Upper lobe of right lung (tissue), 1 donor: ENCODE measurements at places on chromosomes 3 and 15.
A peak's percentile ranks its signal among the peaks of the same experiment; 100 is the strongest.

GRCh38 chr3:122079524-122080206 lies 24.5 kb downstream of the CD86 start:
- no peak for DNase-seq

GRCh38 chr3:61903931-61904657 lies 342.7 kb downstream of the PTPRG start:
- no peak for DNase-seq

DNA sequence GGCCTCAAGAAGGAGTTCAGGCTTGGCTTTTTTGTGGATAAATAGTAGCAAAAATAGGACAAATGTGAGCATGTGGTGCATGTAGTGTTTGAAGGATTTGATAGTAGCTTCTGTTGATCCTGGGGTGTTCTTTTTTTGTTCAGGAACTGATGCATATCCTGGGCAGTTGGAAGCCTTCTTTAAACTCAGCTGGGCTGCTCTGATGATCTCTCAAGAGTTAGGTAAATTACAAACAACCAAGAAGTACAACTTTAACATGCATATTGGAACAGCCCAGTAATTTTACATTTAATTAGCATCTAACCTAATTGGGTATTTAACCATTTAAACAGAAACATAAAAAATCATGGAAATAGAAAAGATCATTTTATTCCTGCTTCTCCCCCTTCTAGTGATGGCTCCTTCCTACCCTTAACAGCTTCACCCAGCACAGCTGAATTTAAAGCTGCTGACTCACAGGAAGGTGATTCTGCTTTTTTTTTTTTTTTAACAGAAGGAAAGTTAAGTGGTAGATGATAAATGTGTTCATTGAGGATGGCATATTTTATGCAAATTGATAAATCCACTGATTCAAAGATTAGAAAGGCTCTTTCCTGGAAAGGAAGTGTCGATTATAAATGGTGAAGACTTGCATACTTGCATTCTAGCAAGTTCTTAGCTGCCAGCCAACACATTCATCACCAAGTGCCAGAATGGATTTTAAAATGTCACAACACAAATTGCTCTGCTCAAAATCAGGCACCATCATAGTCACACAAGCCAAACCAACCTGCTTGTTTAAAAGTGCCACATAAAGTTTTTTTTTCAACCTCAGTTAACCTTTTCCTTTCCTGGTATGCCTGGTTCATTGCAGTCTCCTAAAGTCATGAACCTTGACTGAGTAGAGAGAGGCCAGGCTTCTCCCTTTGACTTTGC lies 20.0 kb downstream of the SLC35G2 start:
- DNase-seq, result no peak

DNA sequence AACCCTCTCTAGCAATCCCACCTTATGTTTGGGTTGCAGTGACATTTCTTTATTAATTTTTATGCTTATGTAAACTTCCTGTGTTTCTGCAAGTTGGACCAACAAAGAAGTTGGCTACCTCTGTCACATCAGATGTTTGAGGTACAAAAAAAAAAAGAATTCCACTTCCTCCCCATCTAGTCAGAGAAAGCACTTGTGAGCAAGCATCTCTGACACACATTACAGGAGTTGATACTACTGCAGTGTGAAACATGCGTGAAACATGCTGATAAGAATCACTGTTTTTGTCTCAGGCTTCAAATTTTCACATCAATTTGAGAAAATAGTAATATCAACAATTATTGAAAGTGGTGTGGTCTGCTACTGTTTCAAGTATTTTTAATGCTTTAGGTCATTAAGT lies 1.3 kb downstream of the SCAANT1 start:
- no peak for DNase-seq

- no peak for DNase-seq
These were observed 51.6 kb upstream of the ALCAM start for GRCh38 chr3:105315144-105315543.

GRCh38 chr3:195613468-195614069 lies 29.8 kb upstream of the APOD start:
- DNase-seq, result no peak

DNA sequence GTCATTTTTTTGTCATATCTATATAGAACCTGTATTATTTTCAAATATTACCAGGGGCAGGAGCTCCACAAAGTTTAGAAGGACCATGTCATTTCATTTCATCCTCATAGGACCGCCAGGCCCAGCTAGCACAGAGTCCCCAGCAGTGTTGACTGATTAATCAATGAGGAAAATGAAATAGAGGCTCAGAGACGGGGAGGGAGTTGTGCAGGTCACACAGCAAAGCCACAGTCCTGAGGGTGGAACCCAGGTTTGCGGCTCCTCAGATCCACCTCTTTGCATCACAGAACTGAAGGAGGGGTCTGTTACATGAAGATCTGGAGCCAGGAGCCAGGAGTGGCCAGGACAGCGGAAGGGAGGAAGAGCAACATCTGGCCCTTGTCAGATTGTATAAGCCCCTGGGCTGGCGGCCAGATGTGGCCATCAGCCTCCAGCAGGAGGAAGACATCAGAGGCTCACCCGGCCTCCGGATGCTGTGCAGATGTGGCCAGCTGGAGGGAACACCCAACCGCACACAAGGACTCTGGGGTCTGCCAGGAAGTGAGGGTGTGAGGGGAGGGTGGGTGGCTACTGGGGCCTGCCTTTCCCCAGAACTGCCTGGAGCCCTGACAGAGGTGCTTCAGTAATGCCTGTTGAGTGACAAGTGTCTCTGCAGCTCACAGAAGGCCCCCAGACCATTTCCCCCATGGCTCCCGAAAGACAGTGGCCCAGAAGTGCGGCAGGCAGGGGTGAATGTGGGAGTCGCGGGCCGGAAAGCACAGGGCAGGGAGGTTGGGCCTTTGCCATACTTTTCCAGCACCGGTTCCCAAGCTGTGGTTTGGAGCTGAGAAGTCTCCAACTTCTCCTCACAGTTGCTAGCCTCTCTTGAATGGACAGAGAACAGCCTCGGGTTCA lies 21.3 kb downstream of the EFCC1 start:
- peak; percentile 80 for DNase-seq

GRCh38 chr15:76398317-76399104 lies 61.9 kb downstream of the ISL2 start:
- DNase-seq, result no peak

GRCh38 chr3:50155491-50155878 lies 361 bp downstream of the SEMA3F start:
- DNase-seq, result no peak

GRCh38 chr3:98727638-98728037 lies 35.5 kb upstream of the ST3GAL6 start:
- no peak for DNase-seq

DNA sequence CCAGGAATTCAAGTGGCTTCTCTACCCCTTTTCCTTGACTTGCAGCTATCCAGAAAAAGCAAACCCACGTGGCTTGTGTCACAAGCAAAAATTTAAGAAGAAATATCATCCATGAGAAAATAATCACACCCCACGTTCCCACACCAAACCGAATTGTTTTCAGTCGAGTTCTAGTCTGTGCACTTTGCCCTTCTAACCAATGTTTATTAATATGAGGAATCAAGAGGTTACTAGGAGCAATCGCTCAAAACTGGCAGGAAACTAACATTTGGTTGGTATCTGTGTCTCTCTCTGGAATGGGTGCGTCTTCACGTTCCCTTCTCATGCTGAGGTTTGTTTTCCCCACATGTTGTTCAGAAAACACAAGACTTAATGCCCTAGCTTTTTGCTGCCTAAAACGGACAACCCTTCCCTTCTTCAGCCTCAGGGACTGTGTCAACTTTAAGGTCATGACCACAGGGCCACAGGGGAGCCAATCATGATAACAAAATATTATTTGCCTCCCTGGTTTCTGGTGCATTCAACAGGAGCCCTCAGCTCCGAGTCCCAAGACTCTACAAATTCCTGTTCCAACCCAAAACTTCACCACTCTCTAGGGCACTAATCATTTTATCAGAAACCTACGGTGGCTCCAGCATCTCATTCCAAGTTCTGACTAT lies 41.4 kb upstream of the LMCD1 start:
- no peak for DNase-seq

DNA sequence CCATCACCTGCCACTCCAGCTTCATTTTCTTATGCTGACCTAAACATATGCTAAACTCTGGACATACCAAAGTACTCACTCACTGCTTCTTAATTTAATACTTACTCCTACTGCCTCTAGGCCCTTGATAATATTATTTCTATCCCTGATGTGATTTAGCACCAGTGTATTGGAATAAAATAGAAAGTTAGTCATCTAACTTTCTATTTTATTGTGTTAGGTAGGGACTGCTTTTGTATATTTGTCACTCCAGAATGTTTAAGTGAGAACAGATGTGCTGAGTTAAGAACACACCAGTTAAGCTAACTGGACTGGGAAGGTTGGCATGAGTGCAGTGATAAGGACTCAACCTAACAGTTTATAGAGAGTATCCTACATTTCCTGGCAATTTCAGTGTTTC lies 6.5 kb upstream of the CLDN16 start:
- no peak for DNase-seq

DNA sequence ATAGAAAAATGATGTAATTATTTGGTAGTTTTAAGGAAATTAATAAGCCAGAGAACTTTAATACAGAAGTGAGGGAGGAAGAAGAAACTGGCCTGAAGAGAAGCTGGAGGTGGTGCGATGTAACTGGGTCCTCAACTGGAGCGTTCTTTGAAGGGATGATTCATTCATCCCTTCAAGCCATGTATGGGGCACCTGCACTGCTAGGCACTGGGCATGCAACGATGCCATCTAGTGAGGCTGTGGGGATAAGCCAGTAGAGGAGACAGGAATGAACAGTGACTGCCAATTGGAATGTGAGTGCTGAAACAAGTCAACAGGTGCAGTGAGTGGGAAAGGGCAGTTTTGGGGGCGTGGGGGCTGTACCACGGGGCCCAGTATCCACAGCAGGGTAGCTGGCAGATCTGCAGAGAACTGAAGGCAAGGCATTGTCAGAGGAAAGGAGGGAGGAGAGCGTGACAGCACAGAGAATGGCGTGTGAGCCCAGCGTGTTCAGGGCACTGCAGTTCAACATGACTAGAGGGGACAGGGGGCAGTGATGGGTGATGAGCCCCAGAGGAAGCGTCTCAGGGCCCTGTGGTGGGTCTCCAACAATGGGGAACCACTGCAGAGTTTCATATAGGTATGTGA lies 3.8 kb upstream of the KIF23 start:
- DNase-seq, result no peak

GRCh38 chr3:112550859-112551258 lies 10.9 kb downstream of the ATG3 start:
- DNase-seq, result no peak

DNA sequence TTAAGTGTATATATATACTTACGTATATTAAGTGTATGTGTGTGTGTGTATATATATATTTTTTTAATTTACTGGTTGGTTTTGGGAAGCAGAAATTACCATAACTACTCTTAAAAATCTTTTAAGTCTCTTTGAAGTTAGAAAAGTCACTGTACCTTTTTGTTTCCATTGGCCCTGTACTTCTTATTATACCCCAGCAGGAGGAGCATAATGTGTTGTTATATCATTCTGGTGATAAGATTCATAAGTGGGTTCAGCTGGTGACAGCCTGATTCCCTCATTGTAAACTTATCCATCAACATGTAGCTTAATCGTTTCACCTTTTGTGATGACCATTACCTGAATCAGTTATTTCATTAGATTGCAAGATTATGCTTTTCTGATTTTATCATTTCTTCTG lies 30.8 kb downstream of the MLH1 start:
- no peak for DNase-seq

DNA sequence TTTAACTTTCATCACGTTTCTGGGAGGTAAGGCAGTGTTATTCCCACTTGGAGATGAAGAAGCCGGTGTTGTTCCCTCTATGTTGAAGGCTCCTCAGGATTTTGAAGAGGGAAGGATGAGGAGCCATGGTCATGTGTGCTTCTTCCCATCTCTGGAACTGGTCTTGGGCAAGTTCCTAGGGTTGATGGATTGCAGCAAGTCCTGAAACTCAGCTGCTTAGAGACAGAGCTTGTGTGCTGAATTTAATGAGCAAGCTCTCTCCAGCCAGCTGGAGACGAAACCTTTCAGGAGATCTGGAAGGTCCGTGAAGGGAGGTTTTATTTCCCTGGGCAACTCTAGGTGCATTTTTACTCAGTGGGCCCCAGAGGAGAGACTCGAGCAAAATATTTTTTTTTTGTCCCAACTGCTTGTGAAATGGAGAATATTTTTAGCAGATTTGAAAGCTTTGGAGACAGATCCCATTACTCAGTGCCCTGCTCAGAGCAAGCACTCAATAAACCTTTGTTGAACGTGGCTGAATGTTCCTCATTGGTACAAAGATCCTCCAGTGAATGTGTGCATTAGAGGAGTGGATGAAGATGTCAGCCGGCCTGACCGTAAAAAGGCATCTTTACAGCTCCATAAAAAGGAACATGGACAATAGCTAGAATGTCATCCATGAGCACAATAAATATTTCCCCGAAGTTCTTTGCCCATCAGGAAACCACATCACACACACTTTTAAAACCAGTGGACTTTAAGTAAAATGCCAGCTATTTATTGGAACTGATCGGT lies 55.6 kb upstream of the RGMA start:
- DNase-seq, result no peak

- DNase-seq, result no peak
These were observed 181.7 kb downstream of the TCF12 start for GRCh38 chr15:57100136-57100539.

- DNase-seq, result no peak
These were observed 124.8 kb downstream of the LIPC start for GRCh38 chr15:58556541-58556940.

- peak; percentile 82 for DNase-seq
These were observed 169.9 kb downstream of the XXYLT1 start for GRCh38 chr3:195101001-195101583.

- no peak for DNase-seq
These were observed 382.4 kb downstream of the IL5RA start for GRCh38 chr3:2727610-2728318.

GRCh38 chr15:89003865-89004725 lies 84.2 kb upstream of the ABHD2 start:
- DNase-seq, result no peak

GRCh38 chr3:30286811-30287210 lies 319.6 kb upstream of the TGFBR2 start:
- no peak for DNase-seq

- no peak for DNase-seq
These were observed 19.7 kb downstream of the RAB11A start for GRCh38 chr15:65888981-65889380.

GRCh38 chr15:71914092-71914491 lies 103.7 kb downstream of the NR2E3 start:
- DNase-seq, result no peak

DNA sequence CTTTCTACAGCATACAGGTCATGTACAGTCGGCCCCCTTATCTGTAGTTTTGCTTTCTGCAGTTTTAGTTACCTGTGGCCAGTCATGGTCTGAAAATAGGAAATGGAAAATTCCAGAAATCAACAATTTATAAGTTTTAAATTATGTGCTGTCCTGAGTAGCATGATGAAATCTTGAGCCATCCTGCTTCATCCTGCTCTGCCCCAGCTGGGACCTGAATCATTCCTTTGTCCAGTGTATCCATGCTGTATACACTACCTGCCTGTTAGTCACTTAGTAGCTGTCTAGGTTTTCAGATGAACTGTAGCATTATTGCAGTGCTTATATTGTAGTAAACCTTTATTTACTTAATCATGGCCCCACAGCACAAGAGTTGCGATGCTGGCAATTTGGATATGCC lies 44.8 kb downstream of the AP4E1 start:
- no peak for DNase-seq

- DNase-seq, result no peak
These were observed 33.9 kb downstream of the DOCK3 start for GRCh38 chr3:50708620-50709019.

GRCh38 chr15:66841953-66842681 lies 140.1 kb downstream of the SMAD6 start:
- peak; percentile 94 for DNase-seq
